ENCODE measurements at places on chromosomes 2 and 18.
A peak's percentile ranks its signal among the peaks of the same experiment; 100 is the strongest.

DNA sequence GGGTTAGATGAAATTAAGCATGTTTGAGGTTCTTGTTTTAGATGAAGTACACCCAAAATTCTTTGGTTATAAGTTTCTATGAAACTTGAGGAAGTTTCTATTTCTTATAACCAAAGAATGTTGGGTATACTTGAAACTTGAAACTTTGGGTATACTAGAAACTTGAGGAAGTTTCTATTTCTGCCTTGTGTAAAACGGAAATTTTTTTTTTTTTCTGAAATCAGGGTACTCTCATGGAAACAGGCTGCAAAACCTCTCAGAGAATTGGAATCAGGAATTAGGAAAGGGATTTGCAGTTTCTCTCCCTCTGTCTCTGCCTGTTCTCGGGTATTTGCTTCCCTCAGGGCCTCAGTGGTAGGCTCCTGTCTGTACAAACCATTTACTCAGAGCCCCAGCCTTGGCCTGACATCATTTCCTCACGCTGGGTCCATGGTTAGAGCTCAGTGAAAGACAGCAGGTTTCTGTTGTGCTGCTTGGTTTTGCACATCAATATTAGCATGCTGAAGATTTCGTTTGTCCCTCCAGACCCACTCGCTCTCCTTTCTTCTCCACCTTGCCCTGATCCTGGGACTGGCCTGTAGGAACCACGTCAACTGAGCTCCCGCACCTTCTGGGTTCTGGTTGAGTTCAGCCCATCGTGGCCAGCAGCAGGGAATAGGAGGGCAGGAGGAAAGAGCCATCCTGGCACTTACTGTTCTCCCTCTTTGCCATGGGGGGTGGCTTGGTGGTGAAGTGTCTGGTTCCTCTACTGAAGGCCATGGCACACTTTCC lies 106.4 kb downstream of the POLR1A start:
- no peak for DNase-seq

- DNase-seq = no peak
These were observed 356.4 kb downstream of the SLC4A3 start for GRCh38 chr2:219983836-219984235.

- DNase-seq = no peak
These were observed 174.6 kb upstream of the PID1 start for GRCh38 chr2:229445501-229446211.

DNA sequence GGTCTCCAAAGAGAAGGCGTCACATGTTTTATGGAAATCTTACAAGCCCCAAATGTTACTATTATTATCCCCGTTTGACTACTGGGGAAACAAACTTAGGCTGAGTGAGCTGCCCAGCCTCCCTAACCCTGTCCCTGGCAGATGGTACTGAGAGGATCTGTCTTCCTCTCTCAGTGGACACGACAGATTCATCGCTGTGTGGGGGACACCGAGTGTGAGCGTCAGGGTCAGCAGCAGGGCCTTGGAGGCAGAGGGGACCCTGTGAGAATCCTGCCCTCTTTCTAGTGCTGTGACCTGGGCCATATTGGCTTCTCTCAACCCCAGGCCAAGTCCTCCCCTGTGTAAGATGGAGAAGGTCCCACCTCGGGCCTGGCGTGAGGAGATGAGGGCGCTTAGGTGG lies 27.1 kb upstream of the SMAD7 start:
- no peak for DNase-seq

GRCh38 chr2:184261331-184261730 lies 337.0 kb upstream of the ZNF804A start:
- DNase-seq = no peak

- no peak for DNase-seq
These were observed 363 bp upstream of the RFTN2 start for GRCh38 chr2:197675711-197676188.

DNA sequence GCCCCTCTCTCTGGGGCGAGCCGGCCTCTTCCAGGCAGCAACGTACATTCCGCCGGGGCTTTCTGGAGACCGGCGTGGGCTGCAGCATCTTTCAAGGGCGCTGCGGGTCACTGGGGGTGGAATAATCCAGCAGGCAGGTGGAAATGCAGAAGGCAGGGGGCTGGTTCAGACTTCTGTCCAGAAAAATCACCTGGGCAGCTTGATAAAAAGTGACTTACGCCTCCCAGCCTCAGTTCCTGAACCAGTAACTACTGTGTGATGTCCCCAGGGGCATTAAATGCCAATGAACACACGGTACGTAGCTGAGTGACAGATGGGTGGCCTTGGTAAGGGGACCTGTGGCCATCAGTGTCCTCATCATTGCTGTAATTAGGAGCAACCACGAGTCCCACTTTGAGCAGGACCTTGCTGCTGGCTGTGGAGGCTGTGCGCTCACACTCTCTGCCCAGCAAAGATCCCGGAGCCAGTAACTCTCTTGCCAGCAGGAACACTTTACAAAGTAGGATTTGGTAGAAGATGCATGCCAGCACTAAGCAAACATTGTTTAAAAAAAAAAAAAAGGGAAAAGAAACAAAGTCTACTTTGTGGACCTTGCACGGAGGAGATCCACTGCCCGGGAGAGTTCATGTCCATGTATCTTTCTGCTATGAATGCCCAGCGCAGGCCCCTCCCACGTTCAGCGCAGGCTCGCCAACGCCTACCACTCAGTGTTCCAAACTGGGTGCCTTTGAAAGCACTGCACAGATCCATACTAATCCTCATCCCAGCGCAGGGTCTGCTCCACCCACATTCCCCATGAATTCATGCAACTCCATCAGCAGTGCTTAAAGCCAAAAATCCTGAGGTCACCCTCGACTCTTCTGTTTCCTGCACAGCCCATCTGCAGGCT lies 177.3 kb downstream of the HDAC4 start:
- DNase-seq = no peak

DNA sequence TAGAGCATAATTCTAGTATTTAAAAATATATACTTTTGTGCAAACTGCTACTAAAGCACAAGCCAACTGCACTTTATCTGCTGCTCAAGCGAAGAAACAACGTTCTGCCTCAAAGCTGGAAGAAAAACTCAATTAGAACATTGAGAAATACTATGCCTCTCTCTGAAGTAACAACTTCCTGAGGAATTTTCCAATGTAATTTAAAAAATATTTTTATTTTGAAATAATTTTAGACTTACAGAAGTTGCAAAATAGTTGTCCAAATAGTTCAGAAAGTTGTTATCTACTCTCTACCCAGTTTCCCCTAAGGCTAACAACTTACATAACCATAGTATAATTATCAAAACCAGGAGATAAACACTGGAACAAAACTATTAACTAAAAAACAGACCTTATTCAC lies 12.3 kb upstream of the POLI start:
- DNase-seq = no peak

- DNase-seq = no peak
These were observed 129.8 kb upstream of the SH3BP4 start for GRCh38 chr2:234821946-234822475.

DNA sequence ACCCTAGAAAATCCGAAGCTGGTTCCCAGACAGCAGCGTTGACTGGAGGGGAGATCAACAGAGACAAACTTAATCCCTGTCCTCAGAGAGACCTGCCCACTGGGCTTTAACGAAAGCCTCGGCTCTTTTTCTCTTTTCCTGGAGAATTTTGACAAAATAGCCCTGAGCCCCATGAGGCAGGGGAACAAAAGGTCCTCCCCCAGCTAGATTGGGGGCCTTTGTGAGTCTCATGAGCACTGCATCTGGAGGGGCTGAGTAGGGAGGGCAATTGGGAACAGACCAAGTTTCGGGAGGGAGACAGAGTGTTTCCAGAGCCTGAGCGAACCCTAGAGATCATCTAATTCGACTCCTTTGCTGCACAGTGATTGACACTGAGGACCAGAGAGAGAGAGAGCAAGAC lies 123.9 kb upstream of the HAAO start:
- no peak for DNase-seq

DNA sequence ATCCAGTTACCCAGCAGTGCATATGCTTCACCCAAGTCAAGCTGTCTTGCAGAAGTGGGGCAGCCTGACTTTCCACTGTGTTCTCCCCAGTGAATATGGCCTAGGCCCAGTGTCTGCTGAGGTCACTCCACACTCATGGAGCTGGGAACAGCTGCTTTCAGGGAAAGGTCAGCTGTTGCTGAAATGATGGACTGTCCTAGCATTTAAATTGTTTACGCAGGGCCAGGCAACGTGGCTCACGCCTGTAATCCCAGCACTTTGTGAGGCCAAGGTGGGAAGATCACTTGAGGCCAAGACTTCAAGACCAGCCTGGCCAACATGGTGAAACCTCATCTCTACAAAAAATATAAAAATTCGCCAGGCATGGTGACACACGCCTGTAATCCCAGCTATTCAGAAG lies 86.5 kb downstream of the LIPG start:
- no peak for DNase-seq

DNA sequence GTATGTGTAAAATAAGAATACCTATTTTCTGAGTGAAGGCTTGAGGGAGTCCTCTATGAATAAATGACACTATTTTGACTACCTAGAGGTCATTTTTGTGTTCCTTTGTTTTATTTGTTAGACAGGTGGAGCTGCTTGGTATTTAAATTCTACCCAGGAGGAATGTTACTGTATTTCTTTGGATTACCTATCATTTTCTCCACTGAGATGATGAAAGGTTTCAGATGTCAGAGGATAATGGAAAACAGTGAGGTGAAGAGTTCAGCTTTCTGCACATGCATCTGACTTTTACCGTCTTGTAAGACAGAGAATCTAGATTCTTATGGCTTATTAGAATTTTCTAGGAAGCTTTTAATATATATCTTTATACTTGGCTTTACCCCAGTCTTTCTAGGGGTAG lies 689.8 kb upstream of the NXPH2 start:
- no peak for DNase-seq

DNA sequence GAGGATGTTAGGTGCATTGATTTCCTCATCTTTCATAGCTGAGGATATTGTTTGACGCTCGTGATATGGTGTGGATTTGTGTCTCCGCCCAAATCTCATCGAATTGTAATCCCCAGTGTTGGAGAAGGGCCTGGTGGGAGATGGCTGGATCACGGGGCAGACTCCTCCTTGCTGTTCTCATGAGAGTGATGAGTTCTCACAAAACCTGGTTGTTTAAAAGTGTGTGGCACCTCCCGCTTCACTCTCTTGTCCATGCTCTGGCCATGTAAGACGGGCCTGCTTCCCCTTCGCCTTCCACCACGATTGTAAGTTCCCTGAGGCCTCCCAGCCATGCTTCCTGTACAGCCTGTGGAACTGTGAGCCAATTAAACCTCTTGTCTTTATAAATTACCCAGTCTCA lies 28.4 kb upstream of the GPC1 start:
- no peak for DNase-seq

- no peak for DNase-seq
These were observed 43.4 kb downstream of the PLEKHA3 start for GRCh38 chr2:178523596-178524134.

DNA sequence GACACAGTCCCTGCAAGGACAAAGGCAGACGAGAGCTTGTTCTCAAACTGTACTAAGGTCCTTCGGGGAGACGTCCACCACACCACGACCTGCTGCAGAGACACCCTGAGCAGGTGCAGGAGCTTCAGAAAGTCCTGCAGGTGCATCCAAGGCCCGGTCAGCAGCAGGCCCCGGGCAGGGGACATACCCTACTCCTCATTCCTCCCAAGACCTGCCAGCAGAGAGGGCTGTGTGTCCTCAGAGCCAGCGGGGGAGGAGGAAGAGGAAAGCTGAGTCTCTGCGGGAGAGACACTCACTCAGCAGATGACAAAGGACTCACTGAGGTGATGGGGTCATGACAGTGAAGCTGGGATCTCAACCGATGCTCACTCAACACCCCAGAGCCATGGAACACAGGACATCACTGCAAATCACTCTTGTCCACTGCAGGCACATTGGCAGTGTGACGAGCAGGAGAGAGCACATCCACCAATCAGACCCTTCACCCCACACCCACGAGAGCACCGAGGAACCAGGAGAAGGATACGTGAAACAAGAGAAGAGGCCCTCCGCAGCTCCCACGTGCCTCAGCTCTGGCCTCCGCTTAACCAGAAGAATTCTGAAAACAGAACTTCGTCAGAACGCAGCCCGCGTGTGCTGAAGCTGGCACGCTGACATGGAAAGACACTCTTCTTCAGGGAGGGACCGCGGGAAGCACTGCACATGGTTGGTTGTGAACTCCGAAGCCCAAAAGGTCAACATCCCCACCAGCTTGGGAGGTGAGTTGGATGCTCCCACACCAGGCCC lies 9.3 kb downstream of the HDAC4 start:
- DNase-seq = no peak

DNA sequence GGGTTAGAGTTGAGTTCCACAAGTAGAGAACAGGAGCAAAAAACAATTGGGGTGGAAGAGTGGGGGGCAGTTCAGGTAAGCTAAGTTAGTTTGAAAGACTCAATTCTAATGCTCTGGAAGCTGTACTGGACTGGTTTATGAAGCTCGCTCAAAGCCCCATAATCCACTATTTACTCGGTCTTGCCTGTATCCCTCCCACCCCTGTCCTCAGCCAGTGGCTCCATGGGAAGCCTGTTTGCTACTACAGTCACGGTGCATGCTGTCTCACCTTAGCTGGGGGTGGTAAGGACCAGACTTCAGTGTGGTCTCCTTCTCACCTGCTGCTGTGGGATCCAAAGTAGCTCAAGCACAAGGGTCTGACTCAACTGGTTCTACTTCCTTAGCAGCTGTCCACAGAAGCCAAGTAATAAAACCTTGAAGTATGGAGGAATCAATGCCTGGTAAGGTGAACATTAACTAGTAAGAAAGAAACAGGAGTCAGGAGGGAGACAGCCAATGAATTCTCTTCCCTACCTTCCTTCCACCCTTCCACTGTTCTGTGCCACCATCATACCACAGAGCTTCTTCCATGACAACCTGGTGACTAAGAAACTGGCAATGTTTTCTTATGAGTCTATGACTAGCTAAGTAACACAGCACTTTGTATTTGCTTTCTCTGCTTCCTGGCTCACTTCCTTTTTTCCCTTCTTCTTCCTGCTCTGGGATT lies 230.8 kb downstream of the SRBD1 start:
- no peak for DNase-seq

DNA sequence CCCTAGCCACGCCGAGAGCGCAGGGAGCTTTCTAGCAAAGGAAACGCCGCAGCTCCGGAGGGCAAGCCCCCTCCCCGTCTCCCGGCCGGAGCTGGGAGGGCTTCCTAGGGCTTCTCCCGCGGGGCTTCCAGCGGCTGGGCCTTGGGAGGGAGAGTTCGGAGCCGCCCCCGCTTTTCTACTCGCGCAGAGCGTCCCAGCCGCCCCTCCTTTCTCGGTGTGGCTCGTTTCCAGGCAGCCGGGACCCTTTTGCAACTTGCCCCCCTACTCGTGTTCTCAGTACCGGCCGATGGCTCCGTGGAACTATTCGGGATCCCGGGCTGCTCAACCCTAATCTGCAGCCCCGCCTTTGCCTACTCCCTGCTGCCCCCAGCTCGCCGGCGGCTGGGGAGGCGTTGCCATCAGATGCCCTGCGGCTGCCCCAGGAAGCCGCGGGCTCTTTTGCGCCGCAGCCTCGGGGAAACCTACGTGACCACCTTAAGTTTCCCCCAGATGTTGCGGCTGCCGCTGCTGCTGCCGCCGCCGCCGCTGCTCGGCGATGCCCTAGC lies 1.5 kb upstream of the NR4A2 start:
- peak; percentile 67 for DNase-seq

Data from NCI-H345 (cell line).